Dermis blood vessel endothelial cell (primary cell): ENCODE measurements at places on chromosomes 16 and 17. TPM values are rescaled to one million over a fixed set of nuclear protein-coding genes. Genes with fewer than 3 reads are reported as not detected.

DNA sequence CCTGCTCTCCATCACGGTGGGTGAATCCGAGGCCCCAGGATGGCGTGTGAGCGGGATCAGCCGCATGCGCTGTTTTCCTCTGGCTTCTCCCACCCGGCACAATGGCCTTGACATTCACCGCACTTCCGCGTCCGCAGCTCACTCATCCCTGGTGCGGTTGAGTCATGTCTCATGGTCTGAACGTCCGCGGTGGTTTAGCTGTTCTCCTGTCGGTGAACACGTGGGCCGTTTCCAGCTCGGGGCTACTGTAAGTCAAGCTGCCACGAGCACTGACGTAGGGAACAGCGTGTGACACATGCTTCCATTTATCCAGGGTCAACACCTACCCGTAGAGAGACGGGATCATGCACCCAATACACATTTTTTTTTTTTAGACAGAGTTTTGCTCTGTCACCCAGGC is 15.3 kb upstream of the CACNA1H start:
- no peak for DNase-seq

- DNase-seq: no peak
These were observed 84.7 kb downstream of the YPEL2 start for GRCh38 chr17:59416184-59416583.

DNA sequence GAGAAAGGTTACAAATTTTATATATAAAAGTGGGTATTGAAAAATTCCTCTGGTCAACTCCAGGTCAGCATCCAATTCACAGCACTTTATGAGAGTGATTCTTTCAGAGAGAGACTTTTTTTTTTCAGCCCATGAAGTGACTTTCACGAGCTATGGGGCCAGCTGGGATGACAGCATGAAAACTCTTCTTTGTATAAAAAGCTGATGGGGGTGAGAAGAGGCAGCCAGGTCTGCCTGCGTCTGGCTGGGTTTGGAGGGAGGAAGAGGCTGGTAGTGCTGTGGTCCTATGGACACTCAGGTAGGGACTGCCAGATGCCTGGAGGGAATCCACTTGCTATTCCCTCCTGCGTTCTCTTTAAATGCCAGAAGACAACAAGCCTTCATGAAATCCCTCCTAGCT is 250.6 kb downstream of the UTP18 start:
- DNase-seq: no peak

GRCh38 chr16:14529010-14529669 is 100.9 kb downstream of the PARN start:
- peak; percentile 94 for DNase-seq

- no peak for DNase-seq
These were observed 168.1 kb upstream of the RBL2 start for GRCh38 chr16:53266156-53266555.

- no peak for DNase-seq
These were observed 28.4 kb upstream of the SLC12A3 start for GRCh38 chr16:56836410-56837230.

DNA sequence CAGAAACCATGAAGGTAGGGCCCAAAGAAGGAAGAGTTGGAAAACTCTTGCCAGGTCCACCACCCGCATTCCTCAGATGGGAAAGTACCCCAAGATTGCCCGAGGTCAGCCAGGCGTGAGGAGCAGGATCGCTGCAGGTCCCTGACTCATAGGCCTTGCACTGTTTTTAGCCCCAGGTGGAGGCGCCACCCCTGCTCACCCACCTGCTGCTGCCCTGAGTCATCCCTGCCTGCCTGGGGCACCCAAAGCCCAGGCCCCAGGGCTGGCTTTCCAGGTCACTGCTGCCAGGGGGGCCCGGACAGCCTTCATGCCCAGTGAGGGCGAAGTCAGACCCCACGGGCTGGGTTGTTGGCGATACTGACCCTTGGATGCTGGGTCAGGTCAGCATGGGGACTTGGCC is 100.9 kb downstream of the AMFR start:
- DNase-seq: no peak

DNA sequence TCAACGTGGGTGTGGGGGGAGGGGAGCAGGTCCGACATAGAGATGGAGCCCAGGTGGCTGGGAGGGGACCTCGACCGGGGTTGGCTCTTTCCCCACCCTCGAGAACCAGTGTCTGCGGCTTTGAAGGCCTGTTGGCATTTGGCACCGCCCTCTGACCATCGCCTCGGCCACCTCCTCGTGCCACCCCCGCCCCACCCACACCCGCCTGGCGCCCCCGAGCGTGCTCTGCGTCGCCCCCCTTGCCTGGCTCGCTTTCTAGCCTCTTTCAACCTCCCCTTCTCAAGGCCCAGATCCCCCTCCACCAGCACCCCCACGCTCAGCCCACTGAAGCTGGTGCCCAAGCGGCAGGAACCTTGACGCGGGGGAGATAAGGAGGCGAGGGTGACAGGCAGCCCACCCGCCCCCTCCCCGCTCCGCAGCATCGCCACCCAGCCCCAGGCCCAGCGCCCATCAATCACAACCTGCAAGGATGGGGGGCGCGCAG is 619 bp downstream of the CACNB1 start:
- no peak for DNase-seq

DNA sequence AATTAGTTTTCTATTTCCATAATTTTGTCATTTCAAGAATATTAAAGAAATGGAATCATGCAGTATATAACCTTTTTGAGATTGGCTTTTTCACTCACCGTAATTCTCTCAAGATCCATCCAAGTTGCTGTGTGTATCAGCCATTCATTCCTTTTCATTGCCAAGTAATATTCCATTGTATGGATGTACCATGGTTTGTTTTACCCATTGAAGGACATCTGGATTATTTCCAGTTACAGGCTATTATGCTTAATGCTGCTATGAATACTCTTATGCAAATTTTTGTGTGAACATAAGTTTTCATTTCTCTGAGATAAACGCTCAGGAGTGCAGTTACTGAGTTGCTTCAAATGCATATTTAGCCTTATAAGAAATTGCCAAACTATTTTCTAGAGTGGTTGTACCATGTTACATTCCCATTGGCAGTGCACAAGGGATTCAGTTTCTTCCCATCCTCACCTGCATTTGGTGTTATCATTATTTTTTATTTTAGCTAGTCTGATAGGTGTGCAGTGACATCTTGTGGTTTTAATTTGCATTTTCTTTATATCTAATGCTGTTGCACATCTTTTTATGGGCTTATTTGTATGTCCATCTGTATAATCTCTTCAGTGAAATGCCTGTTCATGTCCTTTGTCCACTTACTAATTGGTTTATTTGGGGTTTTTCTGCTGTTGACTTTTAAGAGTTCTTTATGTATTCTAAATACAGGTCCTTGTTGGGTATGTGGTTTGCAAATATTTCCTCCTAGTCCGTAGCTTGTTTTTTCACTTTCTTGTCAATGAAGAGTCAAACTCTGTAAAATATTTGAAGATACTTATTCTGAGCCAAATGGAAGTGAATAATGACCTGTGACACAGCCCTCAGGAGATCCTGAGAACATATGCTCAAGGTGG is 32.7 kb downstream of the BMERB1 start:
- peak; percentile 24 for DNase-seq

DNA sequence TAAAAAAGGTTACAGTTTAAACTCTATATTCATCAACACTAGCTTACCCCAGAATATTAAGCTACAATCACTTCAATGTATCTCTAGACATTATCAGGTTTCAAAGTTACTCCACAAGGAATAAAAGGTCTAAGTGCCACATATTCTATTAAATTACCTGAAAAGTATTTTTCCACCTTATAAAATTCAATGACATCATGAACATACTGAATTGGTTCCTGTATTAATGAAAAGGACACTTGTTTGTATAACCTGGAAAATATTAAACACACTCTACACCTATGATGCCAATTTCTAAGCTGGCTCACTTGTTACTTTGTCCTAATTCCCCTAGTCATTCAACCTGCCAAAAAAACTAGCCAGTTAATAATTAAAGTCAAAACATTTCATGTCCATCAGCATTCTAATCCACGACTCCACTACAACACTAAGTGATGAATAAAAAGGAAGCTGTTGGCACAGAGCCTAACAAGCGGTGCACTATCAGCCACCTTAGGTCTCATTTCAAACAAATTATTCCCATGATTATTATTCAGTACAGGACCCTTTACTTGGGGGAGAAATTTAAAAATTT is 12.2 kb downstream of the MED13 start:
- DNase-seq: peak; percentile 43

DNA sequence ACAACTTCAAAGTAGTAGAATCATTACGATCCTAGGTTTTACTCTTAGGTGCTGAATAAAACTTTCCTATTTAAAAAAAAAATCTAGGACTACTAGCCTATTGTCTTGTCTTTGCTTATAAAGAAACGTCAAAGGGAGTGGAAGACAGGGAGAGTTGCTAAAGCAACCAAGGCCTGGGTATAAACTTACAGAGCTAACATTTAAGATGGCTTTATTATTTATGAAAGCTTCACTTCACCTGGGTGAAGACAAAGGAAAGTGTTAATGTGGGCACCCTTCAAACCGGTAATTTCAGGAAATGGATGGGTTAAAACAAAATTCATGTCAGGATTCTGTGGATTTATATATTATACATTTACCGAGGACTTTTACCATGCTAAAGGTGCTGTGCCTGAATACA is 2.5 kb downstream of the DUSP14 start:
- no peak for DNase-seq

DNA sequence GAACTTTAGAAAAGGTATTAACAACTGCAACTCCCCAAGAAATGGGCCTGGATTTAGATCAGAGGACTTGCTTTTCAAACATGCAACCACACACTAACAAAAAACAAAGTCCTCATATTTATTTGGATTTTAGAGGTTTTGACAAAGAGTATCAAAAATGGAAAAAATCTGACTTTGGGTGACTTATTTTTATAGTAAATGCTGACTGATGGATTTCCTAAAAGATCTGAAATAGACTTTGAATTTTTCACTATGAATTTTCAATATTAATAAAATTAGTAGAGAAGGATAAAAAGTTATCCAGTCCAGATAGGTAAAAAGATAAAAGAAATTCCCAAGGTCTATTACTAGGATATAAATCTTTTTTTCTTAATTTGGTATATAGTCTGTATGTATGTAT is 253.5 kb downstream of the KCNJ2 start:
- no peak for DNase-seq

DNA sequence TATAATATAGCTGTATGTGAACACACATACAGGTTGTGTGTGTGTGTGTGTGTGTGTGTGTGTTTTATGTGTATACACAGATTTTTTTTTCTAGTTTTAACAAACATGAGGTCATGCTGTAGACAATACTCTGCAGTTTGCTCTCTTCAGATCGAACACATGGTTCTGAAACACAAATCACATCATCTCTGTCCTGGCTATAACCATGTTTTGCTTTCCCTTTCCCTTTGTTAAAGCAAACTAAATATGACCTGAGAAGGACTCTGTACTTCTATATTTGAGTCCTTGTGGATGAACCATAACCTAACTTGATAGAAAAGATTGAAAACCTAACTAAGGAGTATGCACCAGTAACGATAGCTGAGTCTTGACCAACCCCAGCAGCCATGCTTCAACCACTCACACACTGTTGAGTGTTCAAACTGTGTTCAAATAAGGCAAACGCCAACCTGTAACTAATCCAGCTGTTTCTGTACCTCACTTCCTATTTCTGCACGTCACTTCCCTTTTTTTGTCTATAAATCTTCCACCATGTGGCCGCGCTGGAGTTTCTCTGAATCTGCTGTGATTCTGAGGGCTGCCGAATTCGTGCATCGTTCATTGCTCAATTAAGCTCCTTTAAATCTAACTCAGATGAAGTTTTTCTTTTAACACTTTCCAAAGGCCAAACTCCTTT is 303.8 kb downstream of the HS3ST3B1 start:
- DNase-seq: no peak

GRCh38 chr17:8062807-8063483 is 24.1 kb downstream of the ALOX15B start:
- DNase-seq: no peak

DNA sequence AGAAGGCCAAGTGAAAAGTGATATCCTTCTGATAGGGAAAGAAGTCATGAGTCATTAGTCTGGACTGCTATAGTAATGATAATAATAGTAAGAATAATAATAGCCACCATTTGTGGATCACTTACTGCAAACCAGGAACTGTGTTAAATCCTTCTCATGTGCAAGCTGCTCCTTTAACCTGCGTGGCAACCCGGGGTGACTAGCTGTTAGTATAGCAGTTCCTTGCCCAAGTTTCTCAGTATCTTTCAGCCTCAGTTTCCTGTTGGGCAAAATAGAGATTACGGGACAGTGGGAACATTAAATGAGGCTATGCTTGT is 129.5 kb downstream of the CDH13 start:
- peak; percentile 88 for DNase-seq

Gene USH1G
- total RNA-seq: not detected in 2 replicates

Gene IRX5
- 0.51 and 0.79 TPM in 2 replicates for total RNA-seq

Gene CA7
- not detected in 2 replicates for total RNA-seq

Gene RNF43
- not detected in 2 replicates for total RNA-seq

Gene SLC26A11
- 13.3 and 14.8 TPM in 2 replicates for total RNA-seq

Gene SDK2
- not detected in 2 replicates for total RNA-seq
